ENCODE measurements at places on chromosomes 5 and 9. TPM values are rescaled to one million over a fixed set of nuclear protein-coding genes. Genes with fewer than 3 reads are reported as not detected.

DNA sequence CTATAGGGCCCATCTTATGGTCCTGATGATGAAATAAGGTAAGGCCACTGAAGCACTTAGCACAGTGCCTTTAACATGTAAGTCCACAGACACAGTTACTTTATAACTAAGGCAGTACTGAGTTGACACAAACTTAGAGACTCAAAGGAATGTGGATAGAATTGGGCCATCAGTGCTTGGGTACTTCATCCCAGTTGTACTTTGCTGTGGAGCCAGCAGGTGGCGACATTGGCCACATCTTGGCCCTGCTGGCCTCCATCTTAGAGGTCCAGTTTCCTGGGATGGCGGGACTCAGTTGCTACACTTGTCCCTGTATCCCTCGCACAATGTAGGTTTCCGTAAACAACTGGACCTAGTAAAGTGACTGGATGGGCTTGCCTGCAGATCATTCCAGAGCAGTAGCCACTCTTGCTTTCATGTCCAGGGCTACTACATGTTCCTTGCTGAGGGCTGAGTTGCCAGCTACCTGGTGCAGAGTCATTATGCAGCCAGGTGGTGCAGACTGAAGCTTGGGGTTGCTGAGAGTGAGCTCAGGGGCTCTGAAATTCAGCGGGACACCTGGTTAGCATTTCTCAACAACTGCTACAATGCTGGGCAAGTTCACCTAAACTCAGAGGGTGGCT, 10.6 kb downstream of the MTAP start:
- peak; percentile 74 for DNase-seq

DNA sequence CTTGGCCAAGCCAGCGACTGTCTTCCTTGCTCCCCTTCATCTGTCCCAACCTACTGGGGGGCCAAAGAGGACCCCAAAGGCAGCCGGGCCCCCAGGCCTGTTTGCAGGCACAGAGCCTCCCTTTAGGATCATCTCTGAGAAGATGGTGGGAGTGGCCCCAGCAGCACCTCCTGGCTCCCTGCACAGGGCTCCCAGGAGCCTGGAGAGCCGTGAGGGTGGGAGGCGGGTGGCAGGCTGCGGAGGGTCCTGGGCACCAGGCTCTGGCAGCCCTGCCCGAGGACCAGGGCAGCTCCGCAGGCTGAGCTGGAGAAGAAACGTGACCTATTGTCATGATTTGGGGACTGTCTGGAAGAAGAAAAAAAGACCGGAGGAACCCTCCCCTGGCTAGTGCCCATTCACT, 33.4 kb downstream of the ASS1 start:
- DNase-seq = no peak

CNTFR gene
- 28.9 TPM for total RNA-seq

- DNase-seq = no peak
Observed at GRCh38 chr5:144183254-144183889, 12.7 kb downstream of the KCTD16 start.

DNA sequence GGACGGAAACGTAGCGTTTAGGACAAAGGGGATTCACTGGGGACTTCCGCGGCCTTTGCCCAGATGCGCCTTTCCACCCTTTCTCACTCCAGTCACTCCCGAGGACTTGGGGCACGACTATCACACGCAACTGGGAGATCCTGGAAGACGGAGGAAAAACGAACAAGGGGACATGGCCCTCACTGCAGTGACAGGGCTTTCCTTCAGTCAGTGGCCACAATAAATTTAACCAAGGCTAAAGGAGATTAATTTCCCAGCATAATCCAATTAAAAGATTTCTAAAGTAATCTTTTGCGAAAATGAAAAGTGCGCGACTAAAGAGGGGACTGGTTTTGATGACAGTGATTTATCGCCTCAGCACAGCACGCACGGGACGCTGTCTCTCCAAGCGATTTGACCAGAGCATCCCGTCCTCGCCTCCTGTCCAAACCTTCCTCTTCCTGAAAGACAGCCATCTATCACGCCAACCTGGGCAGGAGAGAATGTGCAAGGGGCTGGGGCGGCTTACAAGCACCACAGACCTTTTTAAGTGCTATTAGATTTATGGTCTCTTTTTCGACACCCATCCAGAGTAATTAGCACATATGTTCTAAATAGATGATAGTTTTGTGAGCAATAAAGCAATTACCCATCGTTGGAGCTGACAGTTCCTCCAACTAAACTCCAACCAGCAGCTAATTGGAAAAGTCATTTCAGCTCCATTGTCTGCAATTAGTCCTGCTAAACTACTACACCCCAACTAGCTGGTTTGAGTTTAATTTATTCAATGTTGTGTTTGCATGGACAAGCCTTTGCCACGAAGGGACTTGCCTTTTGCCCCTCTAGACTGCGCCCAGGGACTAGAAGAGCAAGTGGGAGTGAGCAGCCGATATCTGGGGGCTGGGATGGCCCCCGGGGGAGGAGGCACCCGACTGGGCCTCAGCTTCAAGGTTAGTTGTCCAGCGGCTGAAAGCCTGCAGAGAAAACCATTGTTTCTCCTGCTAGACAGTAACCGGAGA, 7.4 kb downstream of the NR2F1-AS1 start:
- no peak for DNase-seq

FAT2 gene
- total RNA-seq = 2.8 TPM

- DNase-seq = no peak
Observed at GRCh38 chr5:149609640-149610219, 28.4 kb downstream of the ARHGEF37 start.

- DNase-seq = no peak
Observed at GRCh38 chr5:55701462-55702103, 10.5 kb downstream of the SLC38A9 start.

GRCh38 chr5:78211052-78211451, 83.4 kb downstream of the AP3B1 start:
- DNase-seq = no peak

DRD1 gene
- total RNA-seq = 0.40 TPM

- DNase-seq = no peak
Observed at GRCh38 chr5:110510146-110510545, 216.3 kb downstream of the TMEM232 start.

DNLZ gene
- 14.7 TPM for total RNA-seq

- no peak for DNase-seq
Observed at GRCh38 chr5:180643191-180643851, 6.1 kb downstream of the FLT4 start.

GRCh38 chr5:110043025-110043424, 353.3 kb downstream of the MAN2A1 start:
- DNase-seq = no peak

DNA sequence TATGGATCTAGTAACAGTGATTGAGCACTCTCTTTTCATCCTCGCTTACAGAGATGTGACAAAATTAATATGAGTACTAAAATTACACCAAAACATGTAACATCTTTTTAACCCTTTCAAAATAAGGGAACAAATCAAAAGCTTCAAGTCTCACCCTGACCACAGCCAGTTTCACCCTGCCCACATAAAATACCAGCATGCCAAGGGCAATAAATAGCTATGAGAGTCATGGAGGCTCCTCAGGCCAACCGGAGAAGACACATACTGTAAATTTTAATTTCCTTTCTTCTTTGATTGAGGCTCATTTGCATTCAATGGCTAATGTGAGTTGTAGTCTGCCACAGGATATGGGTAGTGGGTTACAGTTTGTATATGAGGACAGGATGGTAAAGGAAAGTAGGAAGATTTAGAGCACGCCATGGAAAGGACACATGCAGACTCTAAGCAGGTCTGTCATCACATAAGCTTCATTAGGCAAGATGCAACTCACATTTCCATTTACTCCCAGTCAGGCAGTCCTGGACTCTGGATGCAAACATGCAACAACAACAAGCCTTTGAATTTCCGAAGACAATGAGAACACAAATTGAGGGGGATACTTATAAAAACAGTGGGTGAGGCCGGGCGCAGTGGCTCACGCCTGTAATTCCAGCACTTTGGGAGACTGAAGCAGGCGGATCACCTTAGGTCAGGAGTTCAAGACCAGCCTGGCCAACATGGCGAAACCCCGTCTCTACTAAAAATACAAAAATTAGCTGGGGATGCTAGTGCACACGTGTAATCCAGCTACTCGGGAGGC, 11.3 kb downstream of the IL4 start:
- DNase-seq = no peak

NEUROG1 gene
- total RNA-seq = not detected

DNA sequence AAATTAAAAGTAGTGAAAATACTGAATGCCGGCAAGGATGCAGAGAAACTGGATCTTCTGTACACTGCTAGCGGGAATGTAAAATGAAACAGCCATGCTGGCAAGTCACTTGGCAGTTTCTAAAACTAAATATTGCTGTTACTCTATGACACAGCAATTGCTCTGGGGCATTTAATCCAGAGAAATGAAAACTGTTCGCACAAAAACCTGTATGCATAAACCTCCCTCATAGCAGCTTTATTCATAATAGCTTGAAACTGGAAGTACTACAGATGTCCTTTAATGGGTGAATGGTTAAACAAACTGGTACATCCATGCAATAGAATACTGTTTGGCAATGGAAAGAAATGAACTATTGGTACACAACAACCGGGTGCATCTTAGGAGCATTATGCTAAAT, 167.2 kb downstream of the ARHGAP26 start:
- DNase-seq = no peak

DNA sequence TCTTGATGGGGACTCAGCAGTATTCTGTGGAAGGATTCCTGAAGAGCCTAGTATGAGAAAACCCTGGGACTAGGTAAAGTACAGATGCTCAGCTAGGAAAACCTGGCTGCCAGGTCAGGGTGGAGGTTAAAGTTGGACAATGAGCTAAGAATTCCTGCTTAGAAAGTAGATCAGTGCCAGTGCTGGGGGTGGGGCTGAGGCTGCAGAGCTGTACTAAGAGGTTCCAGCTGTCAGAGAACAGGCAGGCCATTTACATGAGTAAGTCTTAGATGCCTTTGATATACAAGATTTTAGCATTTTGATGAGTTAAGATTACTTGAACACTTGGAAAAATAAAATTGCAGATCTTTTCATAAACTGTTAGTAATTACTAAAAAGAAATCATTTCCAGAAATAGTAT, 332.3 kb upstream of the NUDT12 start:
- no peak for DNase-seq

DNA sequence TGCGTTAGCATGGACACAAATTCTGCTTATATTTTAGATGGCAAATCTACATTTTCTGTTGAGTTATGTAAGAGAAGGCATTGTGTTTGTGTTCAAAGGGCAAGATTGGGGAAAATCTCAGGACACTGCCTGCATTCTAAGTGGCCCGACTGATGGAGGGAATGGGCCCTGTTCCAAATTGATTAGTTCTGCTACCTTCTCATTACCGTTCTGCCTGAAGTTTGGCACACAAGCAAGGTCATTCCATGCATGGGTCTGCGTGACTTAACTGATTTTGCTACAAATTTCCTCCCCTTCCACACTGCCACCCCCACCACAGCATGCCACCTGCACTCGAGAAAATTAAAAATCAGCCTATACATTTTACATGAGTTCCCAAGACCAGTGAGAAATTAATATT, 409.9 kb downstream of the BRINP1 start:
- no peak for DNase-seq

- DNase-seq = no peak
Observed at GRCh38 chr9:27398982-27399653, 102.2 kb upstream of the EQTN start.

DNA sequence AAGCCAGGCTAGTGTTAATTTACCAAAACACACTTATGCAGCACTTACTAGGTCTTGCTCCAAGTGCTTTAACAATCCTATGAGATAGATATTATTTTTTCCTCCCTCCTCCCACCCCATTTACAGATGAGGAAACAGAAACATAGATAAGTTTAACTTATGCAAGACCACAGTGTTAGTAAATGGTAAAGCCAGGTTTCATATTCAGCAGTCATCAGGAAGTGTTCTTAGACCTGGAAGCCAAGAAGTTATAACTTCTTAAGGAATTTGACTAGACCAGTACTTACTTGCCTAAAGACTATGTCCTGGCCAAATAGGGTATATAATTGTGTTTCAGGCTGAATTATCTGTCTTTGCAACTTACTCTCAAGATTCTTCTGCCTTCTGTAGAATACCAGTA, 15.9 kb downstream of the ABHD17B start:
- no peak for DNase-seq

GRCh38 chr5:178431063-178431781, 159.0 kb downstream of the COL23A1 start:
- DNase-seq = no peak

DNA sequence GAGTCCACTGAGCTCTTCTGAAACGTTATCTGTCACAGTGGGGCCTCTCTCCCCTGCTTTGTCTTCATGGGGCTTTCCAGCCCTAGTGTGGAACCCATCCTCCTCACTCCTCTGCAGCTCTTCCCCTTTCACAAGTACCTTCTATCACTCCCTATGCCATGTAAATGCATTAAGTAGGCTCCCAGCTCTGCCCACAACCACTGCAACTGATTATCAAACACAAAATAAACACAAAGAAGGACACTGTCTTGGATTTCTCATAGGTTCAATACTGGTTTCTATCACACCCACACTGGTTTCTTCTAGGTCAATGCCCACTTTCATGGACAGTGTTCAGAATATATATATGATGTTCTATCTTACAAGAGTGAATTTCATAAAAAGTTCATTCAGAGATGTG, 139.4 kb downstream of the GNAQ start:
- no peak for DNase-seq

DNA sequence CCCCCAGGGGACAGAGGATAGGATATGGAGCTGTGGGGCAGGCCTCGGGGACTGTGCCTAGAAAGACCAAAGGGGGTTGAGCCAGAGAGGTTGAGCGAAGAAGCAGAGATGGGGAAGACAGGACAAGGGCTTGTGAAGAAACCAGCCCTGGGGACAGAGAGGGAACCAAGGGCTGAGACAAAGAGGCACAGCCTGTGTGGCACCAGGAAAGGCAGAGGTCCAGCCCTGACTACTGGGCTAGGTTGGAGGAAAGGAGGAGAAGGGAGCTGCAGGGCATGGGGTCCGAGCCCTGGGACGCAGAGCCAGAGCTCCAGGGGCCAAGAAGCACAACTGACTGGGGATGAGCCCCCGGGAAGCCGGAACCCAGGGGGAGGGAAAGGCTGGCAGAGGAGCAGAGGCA, 9.2 kb downstream of the REEP2 start:
- DNase-seq = no peak

DNA sequence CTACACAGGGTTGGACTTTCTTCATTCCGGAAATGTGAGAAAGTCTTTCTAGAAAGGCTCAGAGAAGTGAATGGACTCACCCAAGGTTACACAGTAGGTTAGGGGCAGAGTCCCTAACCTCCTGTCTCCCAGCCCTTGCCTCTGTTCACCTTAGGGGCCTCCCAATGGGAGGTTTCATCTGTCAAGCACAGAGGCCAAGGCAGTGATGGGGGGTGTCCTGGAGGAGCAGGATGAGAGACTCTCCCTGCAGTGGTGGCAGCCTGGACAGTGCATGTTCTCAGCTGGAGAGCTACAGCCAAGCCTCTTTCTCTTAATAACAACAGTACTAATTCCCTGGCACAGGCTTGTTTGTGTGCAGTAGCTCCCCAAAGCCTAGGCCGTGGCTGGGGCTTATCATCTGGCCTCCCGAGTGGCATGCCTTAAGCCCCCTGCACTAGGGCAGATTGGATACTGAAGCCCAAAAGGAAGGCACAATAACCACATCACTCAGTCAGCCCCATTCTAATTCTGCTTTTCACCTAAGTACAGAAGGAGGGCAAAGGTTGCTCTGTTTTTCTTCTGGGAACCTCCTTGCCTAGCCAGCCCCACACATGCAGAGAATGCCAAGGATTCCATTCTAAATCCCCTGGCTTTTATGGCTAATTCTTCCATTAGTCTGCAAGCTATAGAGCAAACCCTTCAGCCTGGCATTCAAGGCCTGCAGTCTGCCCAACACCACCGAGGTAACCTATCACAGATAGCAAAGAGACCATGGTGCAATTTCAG, 50.2 kb upstream of the XPA start:
- DNase-seq = no peak

All from mesothelial cell of epicardium (in vitro differentiated cells).